ENCODE measurements at places on chromosomes 4 and X. TPM values are rescaled to one million over a fixed set of nuclear protein-coding genes. Genes with fewer than 3 reads are reported as not detected.

DNA sequence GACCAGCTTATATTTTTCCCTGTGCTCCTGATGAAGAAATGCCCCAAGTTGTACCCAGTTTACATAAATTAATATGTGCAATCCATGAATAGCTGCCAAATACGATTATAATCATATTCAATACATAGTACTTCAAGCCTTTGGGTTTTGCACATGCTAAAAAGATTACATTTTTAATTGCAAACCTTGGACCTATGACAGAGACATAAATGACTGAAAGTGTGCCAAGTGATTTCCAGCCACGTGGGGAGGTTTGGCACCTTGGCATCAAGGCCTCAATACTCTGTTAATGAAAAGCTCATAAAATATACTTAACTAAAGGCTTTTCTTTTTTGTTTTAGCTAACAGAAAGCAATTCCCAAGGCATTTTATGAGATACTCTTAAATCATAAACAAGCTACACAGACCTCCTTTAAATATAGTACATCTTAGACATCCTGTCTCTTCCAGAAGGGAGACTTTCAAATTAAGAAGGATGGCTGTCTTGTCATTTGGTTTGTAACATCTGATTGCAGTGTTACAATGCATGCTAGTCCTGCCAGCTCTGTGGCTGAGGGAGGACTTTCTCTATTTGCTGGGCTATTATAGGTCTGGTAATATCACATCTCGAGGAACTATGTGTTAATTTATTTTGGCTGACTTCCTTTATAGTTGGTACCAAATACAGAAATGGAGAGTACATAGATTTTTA is 404.1 kb downstream of the AFF2 start:
- DNase-seq = no peak

- DNase-seq = no peak
Measured at GRCh38 chrX:46837558-46838485, 979 bp downstream of the RP2 start.

DNA sequence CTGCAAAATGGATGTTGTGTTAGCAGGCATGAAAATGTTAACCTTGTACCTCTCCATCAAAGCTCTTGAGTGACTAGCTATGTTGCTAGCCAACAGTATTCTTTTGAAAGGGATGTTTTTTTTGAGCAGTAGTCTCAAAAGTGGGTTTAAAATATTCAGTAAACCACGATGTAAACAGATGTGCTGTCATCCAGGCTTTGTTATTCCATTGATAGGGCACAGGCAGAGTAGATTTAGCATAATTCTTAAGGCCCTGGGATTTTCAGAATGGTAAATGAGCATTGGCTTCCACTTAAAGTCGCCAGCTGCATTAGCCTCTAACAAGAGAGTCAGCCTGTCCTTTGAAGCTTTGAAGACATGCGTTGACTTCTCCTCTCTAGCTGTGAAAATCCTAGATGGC is 18.4 kb downstream of the FGF2 start:
- DNase-seq = no peak

Gene FAM184B
- total RNA-seq = not detected

Gene COL4A6
- 8.1 TPM for total RNA-seq
